ENCODE measurements at places on chromosomes 2 and 18. TPM values are rescaled to one million over a fixed set of nuclear protein-coding genes. Genes with fewer than 3 reads are reported as not detected.

DNA sequence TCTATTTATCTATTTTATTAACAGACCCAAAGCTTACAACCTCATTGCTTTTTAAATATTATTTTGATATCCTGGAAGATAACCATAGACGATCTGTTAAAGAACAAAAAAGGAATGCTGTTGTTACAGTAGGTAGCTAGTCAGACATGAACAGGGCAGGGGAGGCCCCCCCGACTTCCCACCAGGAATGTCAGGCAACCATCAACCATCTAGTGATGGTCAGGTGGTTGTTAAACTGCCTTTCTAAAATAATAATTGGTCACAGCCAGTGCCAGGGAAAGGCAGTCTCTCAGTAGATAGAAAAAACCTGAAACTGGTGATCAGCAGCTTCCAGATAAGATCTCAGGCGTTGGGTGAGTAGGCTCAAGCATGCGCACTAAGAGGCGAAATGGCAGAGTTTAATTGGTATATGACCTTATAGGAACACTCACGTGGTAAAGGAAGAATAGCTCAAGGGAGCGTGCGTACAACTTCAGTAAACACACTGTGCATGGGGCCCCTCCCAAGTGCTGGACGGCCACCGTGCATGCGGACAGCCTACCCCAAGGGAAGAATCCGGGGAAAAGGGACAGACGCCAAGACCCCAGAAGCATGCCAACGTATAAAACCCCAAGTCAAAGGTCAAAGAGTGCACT, 32.5 kb upstream of the CCL20 start:
- peaks cover 12% of the 10 kb centered on the region for H3K27me3 ChIP-seq
- peaks cover 12% of the 10 kb centered on the region for H3K4me1 ChIP-seq
- no peak overlapping the region for H3K27ac ChIP-seq
- H3K4me3 ChIP-seq: no peak overlapping the region
- no peaks in the 10 kb centered on the region for H3K36me3 ChIP-seq

DNA sequence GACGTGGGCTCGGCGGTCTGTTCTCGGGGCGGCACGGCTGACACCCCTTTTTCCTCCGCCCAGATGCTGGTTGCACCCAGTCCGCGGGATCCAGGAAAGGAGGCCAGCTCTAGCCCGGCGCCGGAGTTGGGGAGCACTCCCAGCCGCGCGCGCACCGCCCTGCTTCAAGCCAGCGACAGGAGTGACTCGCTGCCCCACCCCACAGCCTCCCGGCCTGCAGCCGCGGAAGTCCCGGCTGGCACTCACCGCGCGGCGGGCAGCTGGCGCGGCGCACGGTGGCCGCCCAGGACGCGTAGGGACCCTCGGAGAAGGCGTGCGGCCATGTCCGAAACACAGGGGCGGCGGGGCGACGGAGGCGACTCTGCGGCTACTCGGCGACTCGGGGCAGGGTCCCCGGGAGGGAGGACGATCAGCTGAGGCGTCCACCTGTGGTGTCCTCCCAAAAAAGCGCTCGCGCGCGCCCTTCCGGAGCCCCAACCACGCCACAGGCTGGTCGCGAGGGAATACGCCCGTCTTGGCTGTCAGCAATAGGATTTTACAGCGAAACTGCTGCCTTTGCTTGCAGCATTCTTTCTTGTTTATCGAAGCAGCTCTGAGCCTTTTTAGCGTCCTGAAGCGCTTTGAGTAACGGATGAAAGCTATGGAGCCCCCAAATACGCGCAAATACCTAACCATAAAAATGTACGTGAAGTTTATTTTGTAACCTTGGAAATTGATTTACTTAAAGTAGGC, at the start of gene ACADL:
ACADL (minus strand) TSS at position 507 of the 732 bp plus-strand sequence; CDS start at position 323, 184 bp downstream.
- H3K27me3 ChIP-seq: peaks cover 55% of the 10 kb centered on the region
- peaks cover 4% of the 10 kb centered on the region for H3K4me1 ChIP-seq
- H3K27ac ChIP-seq: no peak within 1 kb of the TSS
- DNase-seq: no peak
- H3K36me3 ChIP-seq: no peaks in the 10 kb centered on the region

The MAP3K19 gene
- total RNA-seq: not detected

The KIF5C gene
- total RNA-seq: 18.3 TPM

DNA sequence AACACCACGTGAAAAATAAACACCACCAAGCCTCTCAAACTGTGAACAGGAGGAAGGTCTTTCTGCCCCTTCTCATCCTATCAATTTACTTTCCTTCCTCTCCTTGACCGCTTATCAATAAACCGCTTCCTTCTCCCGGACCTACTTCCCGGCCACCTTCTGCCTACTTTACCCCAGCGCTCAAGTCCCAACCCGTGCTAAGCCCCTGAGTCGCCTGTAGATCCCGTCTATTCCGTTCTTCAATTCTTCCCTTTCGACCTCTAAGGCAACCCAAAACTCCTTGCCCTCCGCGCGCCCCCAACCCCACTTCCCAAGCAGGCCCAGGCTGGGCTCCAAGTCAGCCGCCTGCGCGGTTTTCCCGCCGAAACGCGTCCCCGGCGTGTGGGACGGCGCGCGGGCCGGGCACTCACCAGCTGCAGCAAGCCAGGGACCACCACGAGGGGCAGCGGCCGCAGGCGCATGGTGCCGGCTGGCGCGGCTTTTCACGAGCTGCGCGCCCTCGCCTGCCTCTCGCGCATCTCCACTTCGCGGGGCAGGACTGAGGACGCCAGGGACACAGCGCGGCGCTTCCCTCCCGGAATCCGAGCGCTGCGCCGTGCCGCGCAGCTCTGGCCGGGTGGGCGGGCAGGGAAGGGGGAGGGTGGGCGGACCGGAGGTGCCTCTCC, at the start of gene NXPH2:
NXPH2 (minus strand) TSS at position 610 of the 665 bp plus-strand sequence; CDS start at position 461, 149 bp downstream.
- peaks cover 51% of the 10 kb centered on the region for H3K27me3 ChIP-seq
- H3K4me1 ChIP-seq: peaks cover 2% of the 10 kb centered on the region
- no peak within 1 kb of the TSS for H3K4me3 ChIP-seq
- no peak for DNase-seq
- H3K36me3 ChIP-seq: peaks cover 4% of the 10 kb centered on the region

GRCh38 chr2:55901941-55902340, 21.6 kb downstream of the EFEMP1 start:
- H3K4me3 ChIP-seq: no peak overlapping the region
- DNase-seq: no peak
- H3K36me3 ChIP-seq: no peaks in the 10 kb centered on the region

- H3K27ac ChIP-seq: no peak overlapping the region
- no peak overlapping the region for H3K4me3 ChIP-seq
- H3K4me1 ChIP-seq: no peaks in the 10 kb centered on the region
- no peak for DNase-seq
- H3K27me3 ChIP-seq: no peaks in the 10 kb centered on the region
- no peaks in the 10 kb centered on the region for H3K36me3 ChIP-seq
Measured at GRCh38 chr18:6547476-6547875, 132.8 kb upstream of the L3MBTL4 start.

The AQP12B gene
- not detected for total RNA-seq

- peak overlapping the region; percentile 52 for H3K27ac ChIP-seq
- H3K36me3 ChIP-seq: peaks cover 6% of the 10 kb centered on the region
- no peak for DNase-seq
- no peaks in the 10 kb centered on the region for H3K27me3 ChIP-seq
- H3K4me1 ChIP-seq: peaks cover 63% of the 10 kb centered on the region
- H3K4me3 ChIP-seq: peak overlapping the region; percentile 9
Measured at GRCh38 chr18:23998820-23999219, 15.7 kb upstream of the TTC39C start.

GRCh38 chr2:127642706-127643438, 3.1 kb upstream of the GPR17 start:
- H3K27ac ChIP-seq: no peak overlapping the region
- H3K27me3 ChIP-seq: no peaks in the 10 kb centered on the region
- peaks cover 13% of the 10 kb centered on the region for H3K4me1 ChIP-seq

DNA sequence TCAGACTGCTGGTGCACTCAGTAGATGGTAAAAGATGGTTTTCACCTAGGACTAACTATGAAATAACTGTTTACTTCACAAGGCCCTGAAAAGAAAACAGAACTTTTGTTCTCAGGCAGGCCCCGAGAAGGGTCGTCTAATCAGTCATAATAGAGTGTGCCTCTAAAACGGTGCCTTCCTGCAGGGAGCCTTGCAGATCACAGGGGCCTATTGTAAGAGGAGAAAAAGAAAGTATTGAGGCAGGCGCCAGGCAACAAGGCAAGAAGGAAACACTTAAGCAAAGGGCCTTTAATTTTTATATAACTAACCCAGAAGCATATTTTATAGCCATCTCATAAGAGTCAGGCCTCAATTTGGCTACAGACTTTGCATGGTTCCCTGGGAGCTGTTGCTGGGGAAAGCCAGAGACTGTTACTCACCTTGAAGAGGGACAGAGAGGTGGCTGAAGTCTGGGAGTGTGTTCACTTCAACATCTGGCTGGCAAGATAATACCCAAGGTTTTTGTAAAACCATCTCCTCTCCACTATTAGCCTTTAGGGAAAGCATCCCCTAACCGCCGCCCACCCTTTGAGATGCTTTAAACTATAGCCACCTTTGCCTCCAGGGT, 117.1 kb downstream of the PRPF40A start:
- DNase-seq: no peak
- H3K4me3 ChIP-seq: no peak overlapping the region
- no peaks in the 10 kb centered on the region for H3K4me1 ChIP-seq
- H3K27me3 ChIP-seq: peaks cover 4% of the 10 kb centered on the region

DNA sequence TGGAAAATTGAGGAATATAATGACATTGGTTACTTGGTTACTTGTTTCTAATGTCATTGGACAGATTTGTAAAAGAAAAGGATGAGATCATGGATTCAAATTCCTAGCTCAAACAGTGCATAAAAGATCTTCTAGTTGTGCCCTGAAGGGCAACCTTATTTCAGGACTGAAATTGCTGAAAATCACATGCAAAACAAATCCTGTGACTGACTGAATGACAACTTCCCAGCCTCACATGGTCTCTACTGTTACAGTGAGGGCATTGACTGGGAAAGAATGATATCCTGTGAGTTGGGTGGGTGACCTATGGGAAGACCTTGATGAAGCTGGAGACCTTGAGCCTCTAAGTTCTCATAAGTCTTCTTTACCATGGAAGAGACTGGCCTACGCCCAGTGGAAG, 90.4 kb upstream of the HAAO start:
- H3K4me1 ChIP-seq: peaks cover 7% of the 10 kb centered on the region
- H3K36me3 ChIP-seq: no peaks in the 10 kb centered on the region
- no peak overlapping the region for H3K4me3 ChIP-seq
- DNase-seq: no peak

DNA sequence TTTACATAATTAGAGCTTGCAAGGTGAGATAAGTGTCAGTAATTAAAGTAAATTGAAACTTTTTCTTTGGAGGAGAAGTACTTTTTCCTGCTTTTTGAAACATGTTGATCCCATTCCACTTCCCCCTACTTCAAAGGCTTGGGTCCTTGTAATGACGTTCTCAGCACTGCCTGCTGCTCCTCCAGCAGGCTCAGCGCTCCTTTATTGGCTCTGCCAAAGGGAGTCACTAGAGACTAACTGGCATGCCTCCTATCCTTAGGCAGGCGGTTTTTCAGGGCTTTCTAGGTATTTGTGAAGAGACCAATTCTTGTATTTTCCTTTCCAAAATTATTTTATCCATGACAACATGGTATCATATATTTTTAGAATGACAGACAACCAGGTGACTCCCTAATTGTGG, 43.9 kb upstream of the ACADL start:
- H3K27me3 ChIP-seq: no peaks in the 10 kb centered on the region
- no peak overlapping the region for H3K4me3 ChIP-seq
- no peak for DNase-seq
- H3K4me1 ChIP-seq: no peaks in the 10 kb centered on the region
- H3K27ac ChIP-seq: no peak overlapping the region
- H3K36me3 ChIP-seq: no peaks in the 10 kb centered on the region

The GPR55 gene
- 58.8 TPM for total RNA-seq

- H3K4me3 ChIP-seq: no peak overlapping the region
- peaks cover 8% of the 10 kb centered on the region for H3K4me1 ChIP-seq
- no peak overlapping the region for H3K27ac ChIP-seq
Measured at GRCh38 chr2:135768863-135769262, 27.2 kb downstream of the UBXN4 start.

DNA sequence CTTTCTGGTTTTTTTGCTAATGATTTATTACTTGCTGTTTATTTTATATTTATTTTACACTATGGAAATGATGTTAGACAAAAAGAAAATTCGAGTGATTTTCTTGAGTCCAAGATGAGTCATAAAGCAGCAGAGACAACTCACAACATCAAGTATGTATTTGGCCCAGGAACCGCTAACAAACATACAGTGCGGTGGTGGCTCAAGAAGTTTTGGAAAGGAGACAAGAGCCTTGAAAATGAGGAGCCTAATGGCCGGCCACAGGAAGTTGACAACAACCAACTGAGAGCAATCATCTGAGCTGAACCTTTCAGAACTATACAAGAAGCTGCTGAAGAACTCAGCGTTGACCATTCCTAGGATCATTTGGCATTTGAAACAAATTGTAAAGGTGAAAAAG, 594.1 kb downstream of the SATB2 start:
- no peak overlapping the region for H3K27ac ChIP-seq
- DNase-seq: no peak
- H3K4me3 ChIP-seq: no peak overlapping the region
- H3K36me3 ChIP-seq: no peaks in the 10 kb centered on the region
- H3K27me3 ChIP-seq: no peaks in the 10 kb centered on the region
- H3K4me1 ChIP-seq: no peaks in the 10 kb centered on the region

The ENOSF1 gene
- total RNA-seq: 79.3 TPM

Data from activated CD8-positive, alpha-beta memory T cell treated with anti-CD3 and anti-CD28 coated beads, Interleukin-2, amount 10 ng/mL, durations not matched to agents 7 days and 5 days (primary cell).